Liver (tissue), 10 donors: ENCODE measurements at places on chromosomes 2 and 18. TPM values are rescaled to one million over a fixed set of nuclear protein-coding genes. Genes with fewer than 3 reads are reported as not detected.

The RNU2-63P gene
- not detected for total RNA-seq

The VWA3B gene
- total RNA-seq, result not detected

The SLC19A3 gene
- total RNA-seq, result 12.4 TPM

The BBS5 gene
- total RNA-seq, result 2.1 TPM

The ARHGAP25 gene
- total RNA-seq, result 7.0 TPM

The BCL2L11 gene
- total RNA-seq, result 19.5 TPM

The RIT2 gene
- total RNA-seq, result not detected

The POMC gene
- 0.84 TPM for total RNA-seq

GRCh38 chr2:1672738-1673137 lies 71.6 kb downstream of the PXDN start:
- no peak overlapping the region for H3K27ac ChIP-seq
- no peak for DNase-seq
- H3K27me3 ChIP-seq, result no peaks in the 10 kb centered on the region
- peaks cover 1% of the 10 kb centered on the region for H3K36me3 ChIP-seq
- H3K4me3 ChIP-seq, result no peak overlapping the region
- H3K4me1 ChIP-seq, result no peaks in the 10 kb centered on the region

- peaks cover 10% of the 10 kb centered on the region for H3K36me3 ChIP-seq
- no peaks in the 10 kb centered on the region for H3K27me3 ChIP-seq
- H3K4me3 ChIP-seq, result no peak overlapping the region
- H3K27ac ChIP-seq, result no peak overlapping the region
- no peak for DNase-seq
- H3K4me1 ChIP-seq, result peaks cover 2% of the 10 kb centered on the region
These were observed 179.0 kb downstream of the SMAD7 start for GRCh38 chr18:48771641-48772375.

GRCh38 chr2:50724837-50725236 lies 307.1 kb downstream of the NRXN1 start:
- no peaks in the 10 kb centered on the region for H3K36me3 ChIP-seq
- no peak overlapping the region for H3K27ac ChIP-seq
- no peak for DNase-seq
- no peaks in the 10 kb centered on the region for H3K27me3 ChIP-seq

DNA sequence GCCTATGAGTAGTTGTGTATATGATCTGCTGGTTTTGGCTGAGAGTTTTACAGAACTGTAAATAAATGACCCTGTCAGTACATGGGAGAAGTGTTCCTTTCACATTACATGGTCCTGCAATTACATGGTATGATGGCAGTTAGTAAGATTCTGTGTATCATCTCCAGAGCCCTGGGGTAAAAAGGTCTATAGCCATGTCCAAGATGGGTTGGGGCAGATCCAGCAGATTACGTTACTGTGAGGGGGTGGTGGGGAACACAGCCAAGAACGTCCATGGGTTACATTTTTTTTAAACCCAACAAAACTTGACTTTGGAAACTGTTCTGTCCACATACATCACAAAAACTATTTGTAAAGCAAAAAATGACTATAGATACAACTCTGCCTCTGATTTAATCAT lies 64.2 kb upstream of the LMAN1 start:
- no peak for DNase-seq
- H3K36me3 ChIP-seq, result no peaks in the 10 kb centered on the region
- H3K4me3 ChIP-seq, result no peak overlapping the region
- H3K27me3 ChIP-seq, result no peaks in the 10 kb centered on the region
- H3K27ac ChIP-seq, result no peak overlapping the region

DNA sequence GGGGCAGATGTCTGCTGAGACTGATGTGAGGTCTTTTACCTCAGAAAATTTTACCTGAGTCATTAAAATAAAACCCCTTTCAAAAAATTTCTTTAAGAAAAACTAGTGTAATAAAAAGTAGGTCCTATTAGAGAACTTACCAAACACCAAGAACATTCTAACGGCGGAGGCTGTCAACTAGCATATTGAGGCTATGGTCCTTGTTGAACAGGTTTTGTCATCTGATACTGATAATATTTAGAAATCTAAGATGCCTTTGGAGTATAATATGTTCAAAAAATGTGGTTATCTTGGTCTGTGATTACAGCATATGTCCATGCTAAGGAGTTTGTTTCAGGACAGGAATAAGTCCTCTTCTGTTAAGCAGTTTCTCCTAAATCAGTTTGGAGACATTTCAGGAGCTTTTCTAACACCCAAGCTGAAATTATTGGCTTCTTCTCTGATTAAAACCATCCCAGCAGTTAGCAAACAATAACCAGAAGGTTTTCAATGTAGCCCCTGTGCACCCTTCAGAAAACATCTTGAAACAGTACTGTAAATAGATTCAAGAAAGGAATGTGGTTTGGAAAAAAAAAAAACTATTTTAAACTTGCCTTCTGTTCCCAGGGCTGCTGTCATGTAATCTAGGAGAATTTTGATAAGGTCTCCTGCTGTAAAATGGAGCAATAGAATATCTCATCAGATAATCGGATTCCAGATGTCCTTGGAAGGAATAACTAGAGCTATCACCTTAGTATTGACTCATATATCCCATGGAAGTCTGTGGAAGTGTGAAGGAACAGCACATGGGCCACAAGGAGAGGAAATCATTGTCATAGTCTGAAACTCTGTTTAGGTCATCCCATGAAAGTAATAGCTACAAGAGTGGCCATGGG lies 58.7 kb upstream of the B3GNT2 start:
- no peaks in the 10 kb centered on the region for H3K27me3 ChIP-seq
- DNase-seq, result no peak
- no peak overlapping the region for H3K27ac ChIP-seq

DNA sequence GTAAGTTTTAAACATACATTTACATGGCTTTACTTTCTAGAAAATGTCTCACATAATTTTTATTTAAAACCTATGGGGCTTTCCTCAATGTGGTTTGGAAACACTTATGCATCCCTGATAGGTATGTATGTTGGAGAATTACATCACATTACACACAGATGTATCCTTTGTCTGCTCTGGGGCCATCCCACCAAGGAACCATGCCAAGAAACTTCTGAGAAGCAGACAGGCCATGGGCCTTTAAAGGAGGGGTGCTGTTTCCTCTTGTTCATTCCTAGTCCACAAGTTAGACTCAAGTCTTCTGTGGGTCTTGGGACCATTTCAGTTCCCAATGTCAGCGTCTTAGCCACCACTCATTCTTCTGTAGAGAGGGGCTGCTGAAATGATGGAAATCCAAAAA lies 162.0 kb upstream of the SETBP1 start:
- no peaks in the 10 kb centered on the region for H3K4me1 ChIP-seq
- no peaks in the 10 kb centered on the region for H3K36me3 ChIP-seq
- no peaks in the 10 kb centered on the region for H3K27me3 ChIP-seq
- DNase-seq, result no peak
- no peak overlapping the region for H3K4me3 ChIP-seq
- no peak overlapping the region for H3K27ac ChIP-seq

GRCh38 chr18:24989760-24990593 lies 362.0 kb downstream of the ZNF521 start:
- DNase-seq, result no peak
- H3K36me3 ChIP-seq, result no peaks in the 10 kb centered on the region
- no peaks in the 10 kb centered on the region for H3K4me1 ChIP-seq
- H3K4me3 ChIP-seq, result no peak overlapping the region

- DNase-seq, result no peak
- H3K4me3 ChIP-seq, result no peak overlapping the region
- H3K4me1 ChIP-seq, result peaks cover 15% of the 10 kb centered on the region
- peak overlapping the region; percentile 41 for H3K27ac ChIP-seq
- no peaks in the 10 kb centered on the region for H3K27me3 ChIP-seq
These were observed 159.0 kb upstream of the HAAO start for GRCh38 chr2:42951263-42951938.

GRCh38 chr2:127173057-127173456 lies 47.0 kb downstream of the CYP27C1 start:
- DNase-seq, result no peak
- H3K36me3 ChIP-seq, result no peaks in the 10 kb centered on the region
- no peak overlapping the region for H3K27ac ChIP-seq
- peaks cover 27% of the 10 kb centered on the region for H3K4me1 ChIP-seq
- H3K4me3 ChIP-seq, result no peak overlapping the region

GRCh38 chr2:217573571-217573970 lies 429.2 kb downstream of the TNS1 start:
- H3K4me3 ChIP-seq, result no peak overlapping the region
- H3K4me1 ChIP-seq, result no peaks in the 10 kb centered on the region
- no peak for DNase-seq
- no peaks in the 10 kb centered on the region for H3K36me3 ChIP-seq

DNA sequence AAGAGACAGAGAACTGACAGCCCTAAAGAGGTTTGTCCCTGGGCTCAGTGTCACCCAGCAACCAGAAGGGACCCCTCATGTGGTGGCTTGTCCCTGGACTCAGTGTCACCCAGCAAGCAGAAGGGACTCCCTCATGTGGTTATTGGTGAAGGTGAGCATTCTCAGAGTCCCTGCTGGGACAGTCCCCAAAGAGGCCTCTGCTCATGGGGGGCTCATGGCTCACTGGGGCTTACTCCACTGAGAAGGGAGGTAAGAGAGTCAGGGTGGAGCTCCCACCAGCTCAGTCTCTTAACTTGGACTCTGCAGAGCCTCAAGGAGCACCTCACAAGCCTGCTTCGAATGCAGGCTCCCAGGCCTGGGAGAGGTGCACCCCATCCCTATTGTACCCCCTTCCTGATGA lies 145.2 kb upstream of the COPS8 start:
- no peak for DNase-seq
- H3K4me1 ChIP-seq, result no peaks in the 10 kb centered on the region
- no peak overlapping the region for H3K27ac ChIP-seq
- H3K4me3 ChIP-seq, result no peak overlapping the region
- H3K27me3 ChIP-seq, result no peaks in the 10 kb centered on the region

DNA sequence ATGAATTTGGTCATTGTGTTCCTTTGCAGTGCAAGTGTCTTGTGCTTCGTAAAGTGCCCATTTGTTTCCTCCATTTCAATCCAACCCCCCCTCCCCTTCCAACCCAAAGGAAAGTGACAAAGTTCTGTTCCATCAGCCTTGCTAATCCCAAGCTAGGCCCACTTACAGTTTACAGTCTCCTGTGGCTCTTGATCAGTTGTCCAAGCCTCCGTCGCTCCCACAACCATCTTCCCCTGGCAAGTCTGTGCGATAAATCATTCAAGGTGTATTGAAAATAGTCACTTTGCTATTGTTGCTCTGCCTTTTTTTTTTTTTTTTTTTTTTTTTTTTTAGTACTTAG lies 6.5 kb downstream of the POU3F3 start:
- no peaks in the 10 kb centered on the region for H3K36me3 ChIP-seq
- H3K4me1 ChIP-seq, result peaks cover 20% of the 10 kb centered on the region
- DNase-seq, result no peak

DNA sequence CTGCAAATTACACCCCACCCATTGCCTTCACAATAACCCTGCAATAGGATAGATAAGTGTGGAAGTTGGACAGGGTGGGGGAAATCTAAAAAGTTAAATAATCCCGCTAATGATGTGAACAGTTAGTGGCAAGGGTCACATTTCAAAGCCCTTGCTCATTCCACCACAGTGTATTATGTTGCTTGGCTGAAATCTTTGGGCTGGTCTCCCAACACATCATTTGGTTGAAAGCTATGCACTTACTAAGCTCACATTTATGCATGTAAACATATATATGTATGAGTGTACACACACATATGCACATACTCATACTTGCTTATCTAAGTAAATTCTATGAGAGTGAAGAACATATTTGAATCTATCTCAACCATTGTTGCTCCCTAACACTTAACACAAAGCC lies 197.8 kb downstream of the RDH14 start:
- no peaks in the 10 kb centered on the region for H3K36me3 ChIP-seq
- H3K4me1 ChIP-seq, result no peaks in the 10 kb centered on the region
- H3K4me3 ChIP-seq, result no peak overlapping the region
- H3K27ac ChIP-seq, result no peak overlapping the region
- H3K27me3 ChIP-seq, result no peaks in the 10 kb centered on the region
- no peak for DNase-seq

GRCh38 chr2:128644156-128644555 lies 325.5 kb upstream of the HS6ST1 start:
- H3K27ac ChIP-seq, result no peak overlapping the region
- H3K4me1 ChIP-seq, result no peaks in the 10 kb centered on the region
- H3K27me3 ChIP-seq, result no peaks in the 10 kb centered on the region
- H3K36me3 ChIP-seq, result no peaks in the 10 kb centered on the region

DNA sequence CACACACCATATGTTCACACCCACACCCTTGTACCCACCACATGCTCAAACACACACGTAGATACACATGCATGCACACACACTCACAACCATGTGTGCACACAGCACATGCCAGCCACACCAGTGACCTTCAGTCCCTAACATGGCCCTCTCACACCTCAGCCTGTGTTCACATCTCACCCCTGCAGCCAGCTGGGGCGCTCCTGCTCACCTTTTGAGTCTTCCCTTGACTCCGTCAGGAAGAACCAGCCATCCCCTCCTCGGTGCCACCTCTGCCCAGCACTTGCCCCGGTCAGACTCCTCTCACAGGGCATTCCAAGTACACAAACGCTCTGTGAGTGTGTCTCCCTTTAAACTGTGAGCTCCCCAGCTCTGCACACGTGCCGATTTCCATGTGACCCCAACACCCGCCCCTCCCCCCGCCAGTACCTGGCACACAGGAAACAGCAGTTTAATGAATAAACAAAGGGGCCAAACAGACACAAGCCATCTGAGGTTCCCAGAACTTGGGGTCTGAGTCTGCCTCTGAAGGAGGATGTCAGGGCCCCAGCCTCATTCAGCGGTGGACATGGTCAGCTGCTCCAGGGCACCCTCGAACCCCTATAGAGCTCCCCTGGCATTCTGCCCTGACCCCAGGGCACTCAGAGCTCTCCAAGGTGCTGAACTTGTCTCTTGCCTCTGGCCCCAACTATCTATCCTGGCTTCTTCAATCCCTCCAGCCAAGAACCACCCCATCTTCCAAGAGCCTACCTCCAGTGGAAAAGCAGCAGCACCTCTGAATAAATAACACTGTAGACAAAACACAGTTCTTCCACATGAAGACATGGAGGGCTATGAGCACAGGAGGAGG lies 252.9 kb downstream of the ATAD2B start:
- no peak overlapping the region for H3K27ac ChIP-seq
- H3K4me3 ChIP-seq, result no peak overlapping the region
- no peaks in the 10 kb centered on the region for H3K4me1 ChIP-seq
- DNase-seq, result no peak
- H3K36me3 ChIP-seq, result no peaks in the 10 kb centered on the region
- H3K27me3 ChIP-seq, result no peaks in the 10 kb centered on the region

DNA sequence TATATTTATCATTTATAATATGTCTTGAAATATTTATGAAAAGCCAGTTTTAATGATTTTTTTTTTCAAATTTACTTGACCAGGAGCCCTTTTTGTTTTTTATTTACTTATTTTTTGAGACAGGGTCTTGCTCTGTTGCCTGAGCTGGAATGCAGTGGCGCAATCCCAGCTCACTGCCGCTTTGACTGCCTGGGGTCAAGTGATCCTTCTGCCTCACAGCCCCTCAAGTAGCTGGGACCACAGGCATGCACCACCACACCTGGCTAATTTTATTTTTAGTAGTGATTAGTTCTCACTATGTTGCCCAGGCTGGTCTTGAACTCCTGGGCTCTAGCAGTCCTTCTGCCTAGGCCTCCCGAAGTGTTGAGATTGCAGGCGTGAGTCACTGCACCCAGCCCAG lies 5.7 kb downstream of the EPB41L5 start:
- no peaks in the 10 kb centered on the region for H3K36me3 ChIP-seq
- H3K4me3 ChIP-seq, result no peak overlapping the region
- DNase-seq, result no peak
- H3K27ac ChIP-seq, result no peak overlapping the region

- no peak overlapping the region for H3K27ac ChIP-seq
- peaks cover 17% of the 10 kb centered on the region for H3K4me1 ChIP-seq
- H3K36me3 ChIP-seq, result no peaks in the 10 kb centered on the region
- no peak overlapping the region for H3K4me3 ChIP-seq
- no peaks in the 10 kb centered on the region for H3K27me3 ChIP-seq
- no peak for DNase-seq
These were observed 17.4 kb upstream of the STEAP3 start for GRCh38 chr2:119206201-119206600.
